Activated naive CD4-positive, alpha-beta T cell treated with Interleukin-2 at 50 U/mL for 16 hours (primary cell): ENCODE measurements at places on chromosomes 1 and 21.

- DNase-seq, result no peak
Observed at GRCh38 chr1:70334436-70334835, 20.1 kb downstream of the ANKRD13C start.

DNA sequence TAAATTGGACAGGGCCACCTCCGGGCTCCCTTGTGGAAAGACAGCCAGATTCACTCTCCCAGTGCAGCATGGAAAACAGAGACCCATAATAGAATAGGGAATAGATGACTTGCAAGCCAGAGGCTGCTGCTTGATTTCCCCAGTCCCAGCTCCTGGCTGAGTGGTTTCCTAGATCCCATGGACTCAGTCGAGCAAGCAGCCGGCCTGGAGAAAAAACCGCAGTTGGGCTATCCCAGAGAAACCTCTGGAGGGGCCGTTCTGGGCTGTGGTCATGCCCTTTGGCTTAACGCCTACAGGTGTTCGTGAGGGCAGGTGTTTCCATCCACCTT lies 61.7 kb downstream of the ELK4 start:
- DNase-seq, result no peak

DNA sequence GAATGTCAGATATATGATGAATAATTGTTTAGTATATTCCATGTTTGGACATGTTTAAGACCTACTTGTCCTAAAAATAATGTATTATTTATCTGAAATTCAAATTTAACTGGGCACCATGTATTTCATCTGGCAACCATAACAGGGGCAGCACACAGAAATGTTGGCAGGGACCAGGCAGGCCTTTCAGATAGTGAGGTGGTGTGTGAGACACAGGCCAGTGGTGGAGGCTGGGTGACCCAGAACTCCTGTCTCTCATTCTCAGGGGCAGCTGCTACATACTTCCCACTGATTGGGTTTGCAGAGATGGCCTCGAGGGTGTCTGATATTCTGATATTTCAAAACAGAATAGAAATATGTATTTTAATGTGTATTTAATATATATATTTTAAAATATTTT lies 1.3 kb upstream of the FASLG start:
- DNase-seq, result no peak

GRCh38 chr1:117364240-117364639 lies 3.0 kb upstream of the MAN1A2 start:
- no peak for DNase-seq

DNA sequence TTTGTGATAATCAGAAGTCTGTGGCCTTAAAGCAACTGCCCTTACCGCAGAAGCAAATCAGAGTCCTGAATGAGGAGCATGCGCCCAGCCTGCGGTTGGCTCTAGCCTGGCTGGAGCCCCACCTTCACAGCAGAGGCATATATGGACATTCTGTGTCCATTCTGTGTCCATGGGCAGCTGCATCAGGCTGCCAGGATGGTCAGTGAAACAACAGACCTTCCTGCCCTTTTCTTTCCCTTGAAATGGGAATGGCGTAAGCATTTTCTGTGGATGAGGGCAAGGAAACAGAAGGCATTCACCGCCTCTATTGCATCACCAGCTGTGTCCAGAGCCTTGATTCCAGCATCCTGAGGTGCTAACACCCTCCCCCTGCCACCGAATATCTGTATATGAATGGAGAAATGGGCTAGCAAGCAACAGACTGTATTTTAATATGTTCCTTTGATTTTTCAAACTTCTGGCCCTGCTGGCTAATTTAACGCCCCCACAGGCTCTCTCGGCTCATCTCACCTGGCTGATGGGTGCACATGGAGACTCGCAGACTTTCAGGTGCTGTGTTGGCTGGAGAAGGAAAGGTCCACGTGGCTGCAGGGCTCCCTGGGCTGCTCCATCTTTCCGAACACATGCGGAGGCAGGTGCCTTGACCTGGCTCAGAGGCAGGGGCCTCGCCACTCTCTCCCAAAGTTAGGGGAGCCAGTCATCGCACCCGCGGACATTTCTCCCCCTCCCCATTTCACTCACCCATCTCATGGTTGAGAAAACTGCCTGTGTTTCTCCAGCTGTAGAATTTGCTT lies 159.2 kb downstream of the GALNT2 start:
- no peak for DNase-seq

DNA sequence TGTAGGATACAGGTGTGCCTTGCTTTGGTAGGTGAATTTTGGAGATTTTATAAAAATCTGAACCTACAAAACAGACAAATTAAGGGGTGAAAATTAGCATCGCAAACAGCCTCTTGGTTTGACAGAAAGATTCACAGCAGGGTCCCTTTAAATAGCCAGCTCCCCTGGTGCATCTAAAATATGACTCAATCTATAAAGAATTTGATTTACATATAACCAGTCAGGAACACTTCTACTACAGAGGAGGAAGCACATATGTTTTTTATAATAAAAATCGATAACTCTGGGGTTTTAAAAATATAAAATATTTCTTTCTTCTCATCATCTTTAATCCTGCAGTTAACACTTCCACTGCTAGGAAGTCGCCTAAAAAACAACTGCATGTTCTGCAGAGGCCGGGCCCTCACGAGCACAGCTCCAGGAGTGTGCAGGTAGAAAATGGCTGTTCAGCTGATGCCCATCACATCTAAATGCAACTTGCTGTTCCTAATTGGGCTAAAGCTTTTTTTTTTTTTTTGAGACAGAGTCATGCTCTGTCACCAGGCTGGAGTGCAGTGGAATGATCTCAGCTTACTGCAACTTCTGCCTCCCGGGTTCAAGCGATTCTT lies 203.4 kb downstream of the HS2ST1 start:
- no peak for DNase-seq

GRCh38 chr1:17053086-17053684 lies 647 bp downstream of the SDHB start:
- DNase-seq, result no peak

- peak; percentile 11 for DNase-seq
Observed at GRCh38 chr1:7616076-7616832, 154.8 kb upstream of the VAMP3 start.

GRCh38 chr1:61368366-61368765 lies 286.0 kb downstream of the NFIA start:
- no peak for DNase-seq

GRCh38 chr1:171550050-171550449 lies 64.7 kb downstream of the PRRC2C start:
- no peak for DNase-seq

GRCh38 chr1:232877365-232878028 lies 72.3 kb downstream of the MAP10 start:
- no peak for DNase-seq

GRCh38 chr1:5885471-5886139 lies 106.6 kb downstream of the NPHP4 start:
- DNase-seq, result no peak

GRCh38 chr1:221634606-221635005 lies 107.3 kb downstream of the DUSP10 start:
- DNase-seq, result no peak

DNA sequence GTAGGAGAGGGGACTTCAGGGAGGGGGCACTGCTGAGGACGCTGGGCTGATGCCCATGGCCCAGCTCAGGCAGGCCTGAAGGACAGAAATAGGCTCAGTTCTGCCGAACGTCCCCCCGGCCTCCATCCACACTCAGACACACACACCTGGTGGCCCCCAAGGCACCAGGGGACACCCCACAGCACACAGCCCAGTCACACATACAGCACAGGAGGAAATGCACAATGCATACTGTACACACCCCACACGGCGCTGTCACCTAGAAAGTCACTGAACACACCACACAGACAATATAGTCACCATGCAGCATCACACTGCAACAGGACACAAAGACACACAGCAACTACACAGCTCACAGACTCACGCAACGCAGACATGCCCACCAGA lies 562 bp downstream of the SYTL1 start:
- DNase-seq, result peak; percentile 40

GRCh38 chr1:110668549-110668948 lies 6.2 kb downstream of the KCNA3 start:
- no peak for DNase-seq

- no peak for DNase-seq
Observed at GRCh38 chr21:45528981-45529784, 13.1 kb downstream of the SLC19A1 start.

DNA sequence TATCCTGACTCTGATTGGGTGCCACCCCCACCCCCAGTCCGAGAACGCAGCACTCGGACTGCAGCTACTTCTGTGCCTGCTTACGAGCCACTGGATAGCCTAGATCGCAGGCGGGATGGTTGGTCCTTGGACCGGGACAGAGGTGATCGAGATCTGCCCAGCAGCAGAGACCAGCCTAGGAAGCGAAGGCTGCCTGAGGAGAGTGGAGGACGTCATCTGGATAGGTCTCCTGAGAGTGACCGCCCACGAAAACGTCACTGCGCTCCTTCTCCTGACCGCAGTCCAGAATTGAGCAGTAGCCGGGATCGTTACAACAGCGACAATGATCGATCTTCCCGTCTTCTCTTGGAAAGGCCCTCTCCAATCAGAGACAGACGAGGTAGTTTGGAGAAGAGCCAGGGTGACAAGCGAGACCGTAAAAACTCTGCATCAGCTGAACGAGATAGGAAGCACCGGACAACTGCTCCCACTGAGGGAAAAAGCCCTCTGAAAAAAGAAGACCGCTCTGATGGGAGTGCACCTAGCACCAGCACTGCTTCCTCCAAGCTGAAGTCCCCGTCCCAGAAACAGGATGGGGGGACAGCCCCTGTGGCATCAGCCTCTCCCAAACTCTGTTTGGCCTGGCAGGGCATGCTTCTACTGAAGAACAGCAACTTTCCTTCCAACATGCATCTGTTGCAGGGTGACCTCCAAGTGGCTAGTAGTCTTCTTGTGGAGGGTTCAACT lies 2.1 kb downstream of the RBM15 start:
- DNase-seq, result no peak

DNA sequence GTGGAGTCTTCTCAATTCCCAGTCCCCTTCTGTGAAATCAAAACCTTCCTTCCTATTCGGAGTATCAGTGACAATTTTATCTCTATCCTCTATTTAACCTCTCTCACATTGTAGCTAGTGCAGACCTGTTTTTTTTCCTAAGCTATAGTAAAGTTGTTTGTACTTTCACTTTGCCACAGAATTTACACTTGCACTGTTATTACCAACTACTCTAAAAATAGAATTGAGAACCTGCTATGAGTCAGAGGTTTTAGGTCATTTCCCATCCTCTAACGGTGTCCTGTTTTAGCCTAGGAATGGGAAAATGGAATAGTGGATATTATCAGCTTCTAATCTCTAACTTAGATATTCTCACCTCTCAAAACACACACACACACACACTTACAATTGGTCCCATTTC lies 862.7 kb downstream of the NCAM2 start:
- DNase-seq, result no peak

- DNase-seq, result no peak
Observed at GRCh38 chr1:36760081-36760480, 274.2 kb downstream of the GRIK3 start.

- DNase-seq, result no peak
Observed at GRCh38 chr1:97144527-97144926, 422.9 kb downstream of the PTBP2 start.

GRCh38 chr1:12556957-12557935 lies 60.8 kb downstream of the DHRS3 start:
- no peak for DNase-seq

DNA sequence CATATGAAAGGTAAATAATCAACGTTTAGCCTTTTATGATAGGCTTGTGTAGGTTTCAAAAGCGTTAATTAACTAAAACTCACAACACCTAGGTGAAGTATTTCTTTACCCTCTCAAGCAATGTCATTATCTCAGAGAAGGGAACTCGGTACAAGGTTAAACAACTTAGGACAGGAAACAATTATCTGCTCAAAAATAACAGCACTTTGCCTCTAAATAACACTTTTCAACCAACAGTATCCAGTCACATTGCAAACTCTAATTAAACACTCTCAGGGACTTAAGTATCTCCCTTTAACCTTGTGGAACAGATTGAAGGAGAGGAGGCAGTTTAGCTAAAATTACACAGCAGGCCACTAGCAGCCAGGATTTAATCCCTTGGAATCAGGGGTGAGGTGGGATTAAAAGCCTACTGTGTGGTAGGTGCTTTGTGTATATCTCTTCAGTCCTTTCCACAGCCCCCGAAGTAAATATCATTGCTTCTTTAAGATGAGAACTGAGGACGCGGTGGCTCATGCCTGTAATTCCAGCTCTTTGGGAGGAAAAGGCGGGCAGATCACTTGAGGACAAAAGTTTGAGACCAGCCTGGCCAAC lies 5.2 kb upstream of the AKNAD1 start:
- DNase-seq, result no peak

- no peak for DNase-seq
Observed at GRCh38 chr1:70866542-70867264, 180.9 kb downstream of the PTGER3 start.

DNA sequence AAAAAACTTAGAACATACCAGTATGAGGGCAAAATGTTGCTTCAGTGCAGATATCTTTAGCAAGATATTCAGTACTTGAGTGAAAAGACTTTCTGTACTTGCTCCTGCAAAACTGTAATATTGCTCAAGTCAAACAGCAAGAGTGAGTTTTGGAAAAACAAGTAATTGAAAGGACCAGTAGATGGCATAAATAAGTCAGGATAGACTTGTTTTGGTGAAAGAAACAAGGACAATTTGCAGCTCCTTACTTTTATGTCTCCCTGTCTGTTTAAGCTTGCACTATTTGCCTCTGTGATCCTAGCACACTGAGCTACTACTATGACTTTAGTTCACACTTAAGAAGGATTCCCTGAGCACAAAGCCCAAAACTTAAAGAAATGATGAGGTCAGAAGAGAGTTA lies 39.1 kb downstream of the IFI44 start:
- no peak for DNase-seq

- DNase-seq, result no peak
Observed at GRCh38 chr21:37461479-37461878, 94.9 kb downstream of the DYRK1A start.

GRCh38 chr21:44887807-44888580 lies 14.5 kb upstream of the PTTG1IP start:
- DNase-seq, result no peak

GRCh38 chr1:206578068-206578977 lies 33.9 kb downstream of the EIF2D start:
- no peak for DNase-seq

GRCh38 chr1:1236945-1237873 lies 5.2 kb downstream of the B3GALT6 start:
- DNase-seq, result no peak

DNA sequence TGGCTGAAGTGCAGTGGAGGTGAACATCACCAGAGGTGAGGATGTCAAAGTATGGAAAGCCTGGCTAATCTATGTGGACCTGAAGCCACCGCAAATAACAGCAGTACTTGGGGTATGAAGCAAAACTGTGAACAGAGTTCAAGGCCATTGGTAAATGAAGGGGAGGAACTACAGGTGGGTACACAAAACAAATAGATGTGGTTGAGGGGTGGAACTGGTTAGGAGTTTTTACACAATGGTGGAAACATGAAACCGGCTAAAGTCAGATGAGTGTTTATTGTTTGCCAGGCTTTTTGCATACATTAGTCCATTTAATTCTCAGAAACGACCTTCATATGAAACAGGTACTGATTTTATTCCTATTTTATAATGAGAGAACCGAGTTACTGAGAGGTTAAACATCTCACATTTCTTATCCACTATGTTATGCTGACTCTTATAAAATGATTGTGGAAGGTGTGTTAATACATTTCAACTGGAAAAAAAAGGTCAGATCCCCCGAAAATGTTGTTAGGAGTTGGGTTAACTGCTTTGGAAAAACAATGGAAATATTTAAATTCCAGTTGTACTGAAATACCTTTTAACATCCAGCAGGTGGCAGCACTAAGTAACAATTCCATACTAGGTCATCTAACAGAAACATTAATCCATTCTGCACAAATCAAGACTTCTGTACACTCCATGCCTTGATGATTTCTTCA lies 44.3 kb upstream of the GTF2B start:
- no peak for DNase-seq
